Brain microvascular endothelial cell (primary cell): ENCODE measurements at places on chromosomes 4 and X.

- peak; percentile 51 for DNase-seq
Observed at GRCh38 chr4:74267998-74268606, 40.2 kb upstream of the EPGN start.

GRCh38 chr4:150366487-150366999, 215.4 kb upstream of the MAB21L2 start:
- no peak for DNase-seq

DNA sequence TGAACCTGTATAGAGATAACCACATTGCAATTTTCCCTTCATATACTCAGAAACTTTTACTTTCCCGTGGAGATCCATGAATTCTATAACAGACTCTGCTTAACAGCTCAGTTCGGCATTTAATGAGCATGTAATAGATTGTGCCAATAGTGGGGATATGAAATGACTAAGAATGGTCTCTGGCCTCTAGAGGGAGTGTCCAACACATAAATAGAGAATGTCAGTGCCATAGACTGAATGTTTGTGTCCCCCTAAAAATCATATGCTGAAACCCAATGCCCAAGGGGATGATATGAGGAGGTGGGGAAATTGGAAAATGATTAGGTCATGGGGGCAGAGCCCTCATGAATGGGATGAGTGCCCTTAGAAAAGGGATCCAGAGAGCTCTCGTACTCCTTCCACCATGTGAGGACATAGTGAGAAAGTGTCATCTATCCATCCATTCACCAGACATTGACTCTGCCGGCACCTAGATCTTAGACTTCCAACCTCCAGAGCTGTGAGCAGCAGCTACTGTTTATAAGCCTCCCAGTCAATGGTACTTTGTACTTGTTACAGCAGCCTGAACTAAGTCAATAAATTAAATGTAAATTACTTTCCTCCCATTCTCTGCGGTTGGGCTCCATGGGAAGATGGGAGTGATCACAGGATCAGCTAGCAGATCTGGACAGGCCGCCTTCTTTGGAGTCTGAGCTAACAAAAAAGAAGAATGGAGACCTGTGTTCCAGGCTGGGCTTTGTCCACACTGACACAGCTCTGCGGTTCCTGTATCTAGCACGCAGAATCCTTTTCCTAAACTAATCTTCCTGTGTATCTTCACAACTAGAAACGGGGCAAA, 28.1 kb upstream of the HPSE start:
- peak; percentile 25 for DNase-seq

DNA sequence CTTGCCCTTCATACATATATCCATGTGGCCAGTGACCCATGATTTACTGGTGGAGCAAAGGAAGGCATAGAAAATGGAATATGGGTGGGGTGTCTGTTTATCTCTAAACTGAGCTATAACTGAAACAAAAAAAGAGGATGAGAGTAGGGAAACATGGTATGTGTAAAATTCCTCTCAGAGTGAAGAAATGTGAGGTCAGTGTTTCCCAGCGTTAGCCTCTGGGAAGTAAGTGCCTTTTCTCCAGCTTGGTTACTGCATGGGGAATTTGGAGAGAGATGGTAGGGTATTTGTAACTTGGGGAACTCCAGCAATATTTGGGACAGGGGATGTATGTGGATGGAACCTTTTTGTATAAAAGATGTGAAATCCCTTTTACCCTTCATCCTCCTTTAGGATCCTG, 89.4 kb downstream of the AFF1 start:
- DNase-seq = no peak

GRCh38 chr4:762211-763190, 56.9 kb downstream of the PCGF3 start:
- peak; percentile 36 for DNase-seq

GRCh38 chr4:138348055-138348454, 105.9 kb upstream of the SLC7A11 start:
- DNase-seq = no peak

DNA sequence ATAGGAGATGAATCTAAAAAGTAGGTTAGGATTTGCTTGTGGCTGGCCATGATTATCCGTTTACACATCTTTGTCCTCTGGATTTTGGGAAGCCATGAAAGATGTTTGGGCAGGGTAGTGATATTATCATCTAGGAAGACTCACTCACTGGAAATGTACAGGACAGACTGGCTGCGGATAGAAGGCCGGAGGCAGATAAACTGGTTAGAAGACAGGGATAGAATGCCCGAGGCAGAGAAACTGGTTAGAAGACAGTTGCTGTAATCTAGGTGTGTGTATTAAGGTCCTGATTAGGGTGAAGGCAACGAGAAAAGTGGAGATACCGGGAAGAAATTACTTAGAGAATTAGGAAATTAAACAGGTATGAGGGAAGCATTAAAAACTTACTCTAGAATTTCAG, 68.8 kb downstream of the SPRY1 start:
- DNase-seq = no peak

DNA sequence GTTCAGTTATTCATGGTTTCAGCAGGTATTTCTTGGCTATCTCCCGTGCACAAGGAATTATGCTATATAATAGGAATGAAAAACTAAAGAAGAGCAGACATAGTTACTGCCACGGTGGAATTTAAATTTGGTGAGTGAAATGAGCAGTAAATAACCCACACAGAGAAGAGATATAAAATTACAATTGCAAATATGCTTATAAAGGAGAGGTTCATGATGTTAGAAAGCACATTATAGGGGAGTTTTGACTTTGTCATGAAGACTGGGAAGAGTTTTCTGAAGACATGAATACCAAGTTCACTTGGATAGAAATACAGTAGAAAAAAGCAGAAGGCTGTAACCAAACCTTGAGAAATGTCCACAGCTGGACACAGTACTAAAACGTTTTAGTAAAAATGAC, 712.0 kb upstream of the AADAT start:
- no peak for DNase-seq

- DNase-seq = no peak
Observed at GRCh38 chrX:83860846-83861245, at the start of gene CYLC1. Gene CYLC1 (plus strand): TSS chrX:83861146. CDS start chrX:83861183, 37 bp downstream.

- DNase-seq = no peak
Observed at GRCh38 chr4:130812117-130812765, 1716.3 kb downstream of the C4orf33 start.

- DNase-seq = no peak
Observed at GRCh38 chr4:83574247-83574646, 38.3 kb downstream of the GPAT3 start.

GRCh38 chr4:138097912-138098600, 144.1 kb downstream of the SLC7A11 start:
- no peak for DNase-seq

DNA sequence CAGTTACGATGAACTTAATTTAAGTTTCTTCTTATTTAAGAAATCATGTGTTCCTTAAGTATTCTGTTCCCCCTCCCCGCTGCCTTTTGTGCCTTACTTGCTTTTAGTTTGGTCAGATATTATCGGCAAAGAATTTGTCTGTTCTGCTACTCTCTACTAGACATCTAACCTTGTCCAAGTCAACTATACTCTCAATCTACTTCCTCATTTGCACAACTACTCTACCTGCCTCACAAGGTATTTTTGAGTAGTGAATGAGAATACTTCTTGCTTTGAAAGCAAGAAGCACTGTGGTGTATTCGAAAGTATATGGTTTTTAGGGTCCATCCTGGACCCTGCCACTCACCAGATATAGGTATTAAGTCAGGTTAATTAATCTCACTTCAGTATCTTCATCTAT, 8.0 kb upstream of the KLHL5 start:
- no peak for DNase-seq

DNA sequence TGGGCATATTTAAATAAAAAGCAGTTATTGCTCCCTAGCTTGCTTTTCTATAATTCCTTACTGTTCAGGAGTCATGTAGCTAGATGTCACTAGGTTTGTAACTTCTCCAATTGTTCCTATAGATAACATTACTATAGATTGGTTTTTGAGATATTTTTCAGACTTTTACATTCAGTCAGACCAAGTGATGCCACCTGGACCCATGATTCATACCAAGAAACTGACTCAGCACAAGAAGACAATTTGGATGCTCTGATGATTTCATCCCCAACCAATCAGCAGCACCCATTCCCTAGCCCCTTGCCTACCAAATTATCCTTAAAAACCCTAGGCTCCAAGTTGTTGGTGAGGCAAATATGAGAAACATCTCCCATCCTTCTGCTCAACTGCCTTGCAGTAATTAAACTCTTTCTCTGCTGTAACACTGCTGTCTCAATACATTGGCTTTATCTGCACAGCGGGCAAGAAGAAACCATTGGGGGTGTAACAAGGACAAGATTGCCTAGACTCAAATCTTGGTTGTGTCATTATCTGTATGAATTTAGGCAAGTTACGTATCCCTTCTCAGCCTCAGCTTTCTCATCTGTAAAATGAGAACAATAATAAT, 11.8 kb upstream of the NEIL3 start:
- no peak for DNase-seq

DNA sequence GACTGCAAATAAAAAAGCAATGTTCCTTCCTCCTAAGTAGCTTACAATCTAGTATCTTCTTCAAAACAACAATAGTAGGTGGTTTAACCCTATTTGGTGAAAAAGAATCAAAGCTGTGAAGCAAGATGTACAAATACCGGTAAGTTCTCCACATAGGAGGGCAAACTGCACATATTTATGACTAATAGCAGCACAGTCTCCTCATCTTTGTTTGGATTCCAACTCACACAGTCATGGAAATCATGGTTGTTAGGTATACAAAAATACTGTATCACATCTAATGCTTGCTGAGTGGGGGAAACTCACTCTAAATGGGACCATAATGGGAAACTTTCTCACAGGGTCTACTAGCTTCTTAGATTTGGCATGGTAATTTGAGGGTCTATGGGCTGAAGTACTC, 597.2 kb downstream of the INPP4B start:
- DNase-seq = peak; percentile 73

- peak; percentile 26 for DNase-seq
Observed at GRCh38 chrX:154443992-154444754, at the start of gene FAM50A. Gene FAM50A (plus strand): TSS chrX:154444141. CDS start chrX:154444236, 95 bp downstream.

DNA sequence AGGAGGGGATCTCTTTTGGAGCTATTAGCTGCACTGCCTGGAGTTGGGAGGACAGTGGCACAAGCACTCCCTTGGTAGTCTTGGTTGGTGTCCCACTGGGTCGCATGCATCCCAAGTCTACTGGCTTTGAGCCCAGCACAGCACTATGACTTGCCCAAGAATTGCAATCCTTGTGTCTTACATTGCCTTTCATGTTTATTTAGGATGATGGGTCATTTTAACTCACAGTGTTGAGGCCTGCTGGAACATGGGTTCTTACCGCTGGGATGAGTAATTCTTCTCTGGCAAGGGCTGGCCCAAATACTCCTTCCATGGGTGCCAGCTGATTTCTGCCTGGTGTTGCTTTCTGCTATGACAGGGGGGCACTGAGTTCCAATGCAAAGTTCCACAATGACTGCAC, 185.5 kb downstream of the TEX13C start:
- DNase-seq = no peak

- DNase-seq = peak; percentile 11
Observed at GRCh38 chrX:118459494-118459893, 36.1 kb upstream of the DOCK11 start.

DNA sequence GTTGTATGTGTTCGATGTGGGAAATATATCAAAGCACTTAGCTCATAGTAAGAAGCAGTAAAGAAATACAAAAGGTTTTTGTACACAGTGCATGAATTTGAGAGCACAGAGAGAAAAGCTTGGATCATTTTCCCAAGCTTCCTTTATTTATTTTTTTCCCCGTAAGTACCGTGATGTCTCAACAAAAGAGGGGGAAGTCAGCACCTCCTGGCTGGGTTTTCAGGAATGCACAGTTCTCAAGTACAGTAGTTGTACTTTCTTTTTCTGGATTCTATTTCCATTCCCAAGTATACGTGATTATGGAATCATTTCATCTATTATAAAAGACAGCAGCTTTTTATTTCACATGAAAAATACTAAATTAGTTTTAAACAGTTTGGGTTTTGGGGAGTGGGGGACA, 171.5 kb upstream of the EDNRA start:
- DNase-seq = no peak

GRCh38 chrX:105775679-105776078, 46.7 kb upstream of the NRK start:
- no peak for DNase-seq

DNA sequence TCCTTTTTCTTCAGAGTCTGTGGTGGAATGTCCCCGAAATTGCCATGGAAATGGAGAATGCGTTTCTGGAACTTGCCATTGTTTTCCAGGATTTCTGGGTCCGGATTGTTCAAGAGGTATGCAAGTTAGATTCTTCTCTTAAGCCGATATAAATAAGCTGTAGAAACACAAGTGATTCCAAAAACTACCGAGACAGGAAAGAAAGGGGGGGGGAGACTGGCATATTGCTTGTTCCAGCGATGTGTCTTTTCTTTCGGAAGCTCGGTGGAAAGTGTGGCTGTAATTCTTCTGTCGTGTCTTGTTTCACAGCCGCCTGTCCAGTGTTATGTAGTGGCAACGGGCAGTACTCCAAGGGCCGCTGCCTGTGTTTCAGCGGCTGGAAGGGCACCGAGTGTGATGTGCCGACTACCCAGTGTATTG, 236.9 kb downstream of the DCTD start:
- DNase-seq = no peak

DNA sequence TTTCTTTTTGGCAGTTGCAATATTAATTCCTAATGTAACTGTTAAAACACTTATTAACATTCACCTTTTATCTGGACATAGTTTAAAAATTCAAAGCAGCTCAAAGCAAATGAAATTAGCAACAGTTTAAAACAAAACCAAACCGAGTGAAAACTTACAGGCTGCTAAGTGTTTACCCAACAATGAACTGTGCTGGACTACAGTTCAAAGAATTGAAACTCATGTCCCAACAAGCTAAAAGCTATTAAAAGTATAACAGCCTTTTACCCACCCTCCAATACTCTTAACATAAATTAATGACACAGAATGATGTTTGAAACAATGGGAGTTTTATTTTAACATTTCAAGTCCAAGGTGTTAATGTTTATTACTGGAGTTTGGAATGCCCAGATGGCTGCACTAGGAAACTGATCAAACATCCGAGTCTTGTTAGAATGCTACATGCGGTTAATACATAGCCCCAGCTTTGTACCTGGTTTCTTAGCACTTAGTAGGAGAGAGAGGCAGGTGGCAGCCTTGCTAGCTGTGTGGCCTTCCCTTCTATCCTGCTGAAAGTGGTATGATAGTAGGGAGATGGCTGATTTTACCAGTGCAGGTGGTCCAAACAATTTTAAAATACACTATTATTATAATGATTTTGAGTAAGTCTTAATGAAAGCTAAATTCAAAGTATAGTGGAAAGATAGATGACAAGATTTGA, 21.1 kb upstream of the FRYL start:
- no peak for DNase-seq

- no peak for DNase-seq
Observed at GRCh38 chr4:125547836-125548235, 233.1 kb downstream of the FAT4 start.

DNA sequence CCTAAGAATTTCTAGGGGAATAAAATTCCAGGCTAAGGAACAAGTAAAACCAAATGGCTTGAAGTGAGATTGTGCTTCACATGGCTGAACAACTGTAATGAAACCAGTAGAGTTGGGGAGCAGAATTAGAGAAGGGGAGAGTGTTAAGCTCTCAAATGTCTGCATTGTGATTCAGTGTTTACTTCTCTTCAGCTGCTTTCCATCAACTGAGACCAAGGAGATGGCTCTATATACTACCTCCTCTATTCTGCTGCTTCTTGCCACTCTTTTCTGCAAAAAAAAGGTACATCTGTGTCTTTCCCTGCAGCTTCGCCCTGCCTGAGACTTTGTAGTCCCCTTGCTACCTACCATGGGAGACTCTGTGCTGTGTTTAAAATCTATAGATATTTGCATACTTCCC, 73.5 kb downstream of the WDFY3 start:
- no peak for DNase-seq
